ENCODE measurements at places on chromosomes 5 and 9.

DNA sequence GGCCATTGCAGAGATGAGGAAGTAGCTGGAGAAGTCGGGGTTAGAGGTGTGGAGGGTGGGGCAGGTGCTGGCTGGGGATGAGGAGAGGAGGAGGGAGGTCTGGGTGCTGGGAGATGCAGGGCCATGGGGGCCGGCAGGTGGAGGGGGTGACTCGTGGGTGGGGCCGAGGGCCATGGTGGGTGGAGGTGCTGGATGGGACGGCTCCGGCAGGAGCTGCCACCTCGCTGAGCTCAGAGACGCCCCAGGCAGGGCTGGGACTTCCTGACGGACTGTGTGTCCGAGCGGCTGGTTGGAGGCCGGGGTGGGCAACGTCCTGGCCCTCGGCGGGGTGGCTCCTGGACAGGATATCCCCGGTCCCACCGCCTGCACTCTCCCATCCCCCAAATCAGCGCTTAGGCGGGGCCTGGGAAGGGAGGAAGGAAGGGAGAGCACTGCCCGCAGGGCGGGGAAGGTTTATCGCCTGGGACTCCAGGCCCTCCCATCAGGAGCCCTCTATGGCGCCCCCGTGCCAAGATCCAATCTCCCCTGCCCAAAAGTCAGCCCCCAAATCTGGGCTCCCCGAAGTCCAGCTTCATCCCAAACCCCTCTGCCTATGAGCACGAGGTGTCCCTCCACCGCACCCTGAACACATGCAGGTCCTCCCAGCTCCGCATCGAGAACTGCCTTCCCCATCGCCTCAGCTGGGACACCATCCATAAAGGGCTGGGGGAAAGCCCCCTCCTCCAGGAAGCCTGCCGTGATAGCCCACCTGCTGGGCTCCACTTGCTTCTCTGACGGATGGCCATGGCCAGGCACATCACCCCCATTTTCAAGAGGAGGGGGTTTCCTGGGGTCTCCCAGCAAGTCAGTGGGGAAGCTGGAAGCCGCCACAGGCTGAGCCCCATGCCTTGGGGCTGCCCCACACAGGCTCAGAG is 58.3 kb upstream of the NOTCH1 start:
- DNase-seq: no peak

- DNase-seq: no peak
Measured at GRCh38 chr9:34456746-34457145, 1.6 kb downstream of the FAM219A start.

GRCh38 chr9:131661568-131662288 is 78.1 kb downstream of the RAPGEF1 start:
- peak; percentile 81 for DNase-seq

GRCh38 chr5:114185274-114185673 is 176.6 kb upstream of the KCNN2 start:
- DNase-seq: no peak

DNA sequence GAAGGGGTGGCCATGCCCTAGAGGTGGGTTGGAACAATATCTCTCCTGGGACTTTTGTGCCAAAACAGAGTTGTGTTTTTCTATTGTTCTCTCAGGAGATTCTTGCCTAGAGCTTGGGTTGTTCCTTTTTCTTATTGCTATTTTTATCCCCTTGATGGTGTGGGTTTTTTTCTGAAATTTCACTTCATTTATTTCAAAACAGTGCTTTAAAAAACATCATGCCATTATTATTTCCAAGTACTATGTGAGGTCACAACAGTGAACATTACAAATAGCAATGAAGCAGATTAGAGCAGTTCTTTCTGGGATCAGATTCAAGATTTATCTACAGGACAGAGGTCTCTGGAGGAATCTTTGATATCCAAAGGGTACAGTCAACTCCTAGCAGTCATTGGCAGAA is 76.6 kb downstream of the ACTBL2 start:
- DNase-seq: no peak

- DNase-seq: no peak
Measured at GRCh38 chr9:81182431-81182830, 506.9 kb downstream of the TLE1 start.

- no peak for DNase-seq
Measured at GRCh38 chr9:99859243-99859980, 37.7 kb downstream of the NR4A3 start.

GRCh38 chr9:92164490-92164889 is 49.3 kb upstream of the SPTLC1 start:
- no peak for DNase-seq

DNA sequence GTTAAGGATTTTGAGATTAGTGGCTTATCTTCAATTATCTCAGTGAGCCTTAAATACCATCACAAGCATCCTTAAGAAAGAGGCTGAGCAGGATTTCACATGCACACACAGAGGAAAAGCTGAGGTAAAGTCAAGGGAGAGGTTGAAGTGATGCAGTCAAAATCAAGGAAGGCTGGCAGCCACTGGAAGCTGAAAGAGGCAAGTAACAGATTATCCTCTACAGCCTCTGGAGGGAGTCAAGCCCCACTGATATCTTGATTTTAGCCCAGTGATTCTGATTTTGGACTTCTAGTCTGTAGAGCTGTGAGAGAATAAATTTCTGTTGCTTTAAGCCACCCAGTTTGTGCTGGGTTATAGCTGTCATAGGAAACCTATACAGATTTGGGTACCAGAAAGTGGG is 80.1 kb downstream of the ANKRD31 start:
- no peak for DNase-seq

DNA sequence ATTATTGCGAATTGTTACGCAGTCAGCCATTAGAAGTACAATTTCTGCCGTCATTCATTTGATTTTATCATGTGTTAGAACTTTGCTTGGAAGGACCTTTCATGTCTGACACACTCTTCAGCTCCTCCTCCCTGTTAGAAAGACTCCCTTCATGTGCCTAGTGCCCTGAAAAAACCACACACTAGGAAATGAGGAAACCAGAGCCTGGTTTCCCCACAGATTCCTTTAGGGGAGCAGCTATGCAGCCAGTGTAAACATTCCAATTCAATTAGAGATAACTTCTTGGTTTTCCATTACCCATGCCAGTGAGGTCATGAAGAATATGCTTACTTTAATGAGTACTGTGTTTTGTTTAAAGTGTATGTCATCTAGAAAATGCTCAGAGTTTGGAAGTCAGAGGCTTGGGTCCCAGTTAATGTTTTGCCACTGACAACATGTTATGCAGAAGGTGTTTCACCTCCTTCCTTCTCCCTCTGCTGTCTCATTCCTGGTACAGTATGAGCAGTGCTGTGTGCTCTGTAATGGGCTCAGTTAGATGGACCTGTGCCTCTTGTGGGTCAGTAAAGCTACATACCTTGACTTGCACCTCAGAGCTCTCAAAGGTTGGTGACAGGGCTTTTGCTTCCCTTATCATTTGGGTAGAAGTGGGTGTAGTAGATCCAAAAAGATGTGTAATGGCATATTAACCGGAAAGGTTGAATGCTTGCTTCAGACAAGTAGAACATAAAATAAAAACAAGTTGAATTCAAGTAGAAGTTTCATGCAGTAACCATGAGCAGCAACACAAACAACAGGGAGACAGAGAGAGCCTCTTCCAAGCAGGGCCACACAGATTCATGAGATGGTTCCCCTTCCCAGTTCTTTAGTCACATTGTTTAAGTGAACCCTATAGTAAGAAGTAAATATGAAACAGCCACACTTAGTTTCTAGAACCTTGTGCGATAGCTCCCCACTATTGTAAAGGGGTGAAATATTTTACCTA is 52.6 kb upstream of the TNFAIP8 start:
- DNase-seq: no peak

DNA sequence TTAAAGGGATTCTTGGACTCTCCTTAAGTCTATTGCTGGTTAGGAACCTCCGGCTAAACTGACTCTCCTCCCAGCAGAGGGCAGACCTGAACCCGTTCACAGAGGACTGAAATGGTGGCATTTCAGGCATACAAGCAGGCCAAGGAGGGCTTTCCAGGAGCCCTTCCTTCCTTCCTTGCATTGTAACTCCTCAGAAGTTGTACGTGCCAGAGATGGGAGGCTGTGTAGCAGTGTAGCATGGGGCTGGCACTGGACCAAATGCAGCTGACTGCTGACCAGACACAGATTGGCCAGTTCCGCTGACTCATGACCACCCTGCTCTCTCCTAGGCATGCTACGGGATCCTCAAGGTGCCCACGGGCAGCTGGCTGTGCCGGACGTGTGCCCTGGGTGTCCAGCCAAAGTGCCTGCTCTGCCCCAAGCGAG is 36.4 kb downstream of the JADE2 start:
- no peak for DNase-seq

- DNase-seq: no peak
Measured at GRCh38 chr5:111095982-111096381, 3.8 kb downstream of the WDR36 start.

DNA sequence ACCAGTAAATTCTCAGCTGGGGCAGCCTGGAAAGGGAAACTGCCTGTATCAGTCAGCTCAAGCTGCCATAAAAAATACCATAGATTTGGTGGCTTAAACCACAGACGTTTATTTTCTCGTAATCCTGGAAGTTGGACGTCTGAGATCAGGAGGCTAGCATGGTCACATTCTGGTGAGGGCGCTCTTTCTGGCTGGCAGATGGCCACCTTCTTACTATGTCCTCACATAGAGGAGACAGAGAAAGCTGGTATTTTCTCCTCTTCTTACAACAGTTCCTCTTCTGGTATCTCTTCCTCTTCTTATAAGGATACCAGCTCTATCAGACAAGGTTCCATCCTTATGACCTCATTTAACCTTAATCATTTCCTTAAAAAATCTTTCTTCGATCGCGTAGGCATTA is 50.5 kb upstream of the RFX3 start:
- no peak for DNase-seq
